GM12892 (cell line): ENCODE measurements at places on chromosomes 12 and 14.

GRCh38 chr12:28162697-28163096 is 27.6 kb upstream of the CCDC91 start:
- no peak for DNase-seq

- DNase-seq, result no peak
Observed at GRCh38 chr12:34346372-34347034, 324.2 kb downstream of the ALG10 start.

DNA sequence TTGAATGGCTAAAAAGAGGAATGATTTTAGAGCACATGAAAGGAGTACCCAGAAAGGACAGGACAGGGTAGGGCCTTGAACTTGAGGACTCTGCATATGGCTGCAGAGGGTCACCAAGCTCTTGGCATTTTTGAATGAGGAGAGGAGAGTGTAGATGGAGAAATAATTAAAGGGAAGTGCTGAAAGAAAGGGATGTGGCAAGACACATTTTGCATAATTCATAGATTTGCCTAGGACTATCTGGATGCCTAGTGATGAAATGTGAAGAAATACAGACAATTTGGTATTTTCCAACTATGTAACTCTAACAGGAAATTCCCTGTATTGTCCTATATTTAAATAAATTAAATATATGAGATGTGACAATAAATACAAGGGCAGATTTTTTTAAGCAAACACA is 27.5 kb upstream of the MDM1 start:
- DNase-seq, result no peak

DNA sequence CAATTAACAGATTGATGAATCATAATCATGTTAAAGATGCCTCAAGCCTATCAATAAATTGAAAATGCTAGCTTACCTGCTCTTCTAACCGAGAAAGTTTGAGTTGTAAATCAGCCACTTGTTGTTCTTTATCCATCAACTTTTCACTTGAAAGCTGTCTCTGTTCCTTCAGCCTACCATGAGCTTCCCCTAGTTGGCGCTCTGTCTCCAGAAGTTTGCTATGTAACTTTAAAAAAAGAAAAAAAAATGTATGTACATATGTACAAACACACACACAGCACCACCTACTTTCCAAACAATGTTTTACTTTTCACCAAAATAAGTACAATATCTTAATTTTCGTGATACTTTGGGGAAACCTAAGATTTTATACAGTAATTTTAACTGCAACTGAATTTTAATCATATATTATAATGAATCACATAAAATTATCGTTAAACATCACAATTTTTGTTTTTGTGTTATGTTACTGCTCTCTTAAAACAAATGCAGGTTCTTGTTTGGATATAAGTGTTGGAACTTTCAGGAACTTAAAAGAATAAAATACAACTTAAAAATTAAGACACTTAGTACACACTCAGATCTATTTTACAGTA is 101.2 kb downstream of the EEA1 start:
- peak; percentile 5 for DNase-seq

DNA sequence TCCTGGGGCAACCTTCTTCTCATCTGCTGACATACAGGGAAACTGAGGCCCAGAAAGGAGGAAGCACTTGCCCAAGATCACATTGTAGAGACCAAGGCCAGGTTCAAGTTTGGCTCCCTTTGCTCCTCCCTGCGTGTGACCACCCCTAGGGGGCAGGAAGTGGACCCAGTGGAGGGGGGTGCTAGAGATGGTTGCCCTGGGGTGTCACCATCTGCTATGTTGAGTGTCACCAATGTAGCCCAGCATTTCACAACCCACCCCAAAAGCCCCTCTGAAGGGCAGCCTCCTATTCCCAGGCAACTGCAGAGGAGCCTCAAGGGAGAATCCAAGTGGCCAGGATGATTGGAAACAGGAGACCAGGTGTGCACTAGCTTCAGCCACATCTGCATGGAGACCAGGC is 12.0 kb upstream of the RBM19 start:
- no peak for DNase-seq

GRCh38 chr14:70754991-70755390 is 54.3 kb downstream of the MAP3K9 start:
- no peak for DNase-seq

DNA sequence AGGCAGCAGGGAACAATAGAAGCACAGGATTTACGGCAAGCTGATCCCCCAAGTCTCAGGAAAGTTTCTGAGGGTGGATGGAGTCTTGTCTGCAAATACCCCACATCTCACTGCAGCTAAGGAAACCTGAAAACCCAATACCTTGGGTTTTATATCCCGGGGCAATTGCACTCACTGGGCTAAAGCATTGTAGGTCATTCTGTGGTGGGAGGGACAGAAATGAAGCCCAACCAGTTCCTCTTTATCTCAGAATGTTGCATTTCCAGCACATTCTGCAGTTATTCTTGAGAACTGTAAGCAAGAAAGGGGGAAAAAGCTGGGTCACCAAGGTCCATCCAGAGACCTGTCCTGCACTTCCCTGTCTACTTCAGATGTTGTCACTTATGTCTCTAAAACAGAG is 39.8 kb downstream of the C12orf42 start:
- DNase-seq, result no peak

GRCh38 chr14:66152747-66153146 is 333.4 kb upstream of the CCDC196 start:
- DNase-seq, result no peak

- no peak for DNase-seq
Observed at GRCh38 chr14:63174760-63175191, 29.5 kb upstream of the RHOJ start.

DNA sequence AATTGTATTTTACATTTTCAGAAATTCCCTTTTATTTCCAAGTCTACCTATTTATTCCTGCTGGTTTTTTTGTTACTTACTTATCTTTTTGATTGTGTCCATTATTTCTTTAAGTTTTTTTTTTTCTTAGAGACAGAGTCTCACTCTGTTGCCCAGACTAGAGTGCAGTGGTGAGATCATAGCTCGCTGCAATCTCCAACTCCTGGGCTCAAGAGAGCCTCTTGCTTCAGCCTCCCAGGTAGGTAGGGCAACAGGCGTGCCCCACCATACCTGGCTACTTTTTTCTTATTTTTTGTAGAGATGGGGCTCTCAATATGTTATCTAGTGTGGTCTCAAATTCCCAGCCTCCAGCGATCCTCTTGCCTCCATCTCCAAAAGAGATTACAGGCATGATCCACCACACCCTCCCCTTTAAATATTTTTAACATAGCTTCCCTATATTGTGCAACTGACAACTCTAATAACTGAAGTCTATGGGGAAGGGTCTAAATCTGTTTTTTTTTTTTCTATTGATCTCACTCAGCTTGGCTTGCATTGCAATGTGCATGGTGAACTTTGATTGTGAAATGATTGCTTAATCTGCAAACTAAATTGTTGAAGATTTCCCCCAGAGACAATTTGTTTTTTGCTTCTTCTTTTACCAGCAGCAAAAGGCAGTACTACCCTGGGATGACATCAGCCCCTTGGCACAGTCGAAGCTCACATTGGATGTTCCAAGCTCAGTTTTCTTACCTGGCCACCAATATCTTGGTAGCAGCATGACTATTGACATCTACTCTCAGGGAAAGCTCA is 25.7 kb upstream of the COCH start:
- DNase-seq, result no peak

- no peak for DNase-seq
Observed at GRCh38 chr14:102537981-102538601, 28.5 kb upstream of the ANKRD9 start.

DNA sequence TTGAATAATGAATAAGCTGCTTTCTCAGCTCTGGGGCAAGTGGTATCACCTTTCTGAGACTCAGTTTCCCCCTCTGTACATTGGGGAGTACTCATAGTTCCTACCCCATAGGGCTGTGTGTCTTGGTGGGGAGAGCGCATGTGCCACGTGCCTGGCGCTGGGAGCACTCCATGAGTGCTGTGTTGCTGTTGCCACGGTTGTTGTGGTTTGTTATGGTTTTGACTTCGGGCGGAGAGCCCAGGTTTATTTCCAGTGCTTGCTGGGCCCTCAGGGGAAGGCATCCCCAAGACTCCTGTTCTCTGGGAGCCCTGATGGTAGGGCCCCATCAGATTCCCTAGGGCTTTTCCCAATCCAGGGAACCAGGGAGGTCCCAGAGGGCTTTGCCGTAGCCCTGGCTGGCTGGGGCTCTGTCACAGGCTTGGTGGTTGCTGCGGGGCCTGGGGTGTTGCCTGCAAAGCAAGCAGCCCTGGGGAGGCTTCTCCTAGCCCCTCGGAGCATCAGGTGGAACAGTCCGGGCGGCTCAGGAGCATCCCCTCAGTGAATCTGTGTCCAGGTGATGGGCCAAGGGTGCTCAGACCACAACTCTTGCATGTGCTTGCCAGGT is 18.6 kb downstream of the SH2B3 start:
- DNase-seq, result no peak

- no peak for DNase-seq
Observed at GRCh38 chr12:106309671-106310505, 7.4 kb downstream of the TCP11L2 start.

DNA sequence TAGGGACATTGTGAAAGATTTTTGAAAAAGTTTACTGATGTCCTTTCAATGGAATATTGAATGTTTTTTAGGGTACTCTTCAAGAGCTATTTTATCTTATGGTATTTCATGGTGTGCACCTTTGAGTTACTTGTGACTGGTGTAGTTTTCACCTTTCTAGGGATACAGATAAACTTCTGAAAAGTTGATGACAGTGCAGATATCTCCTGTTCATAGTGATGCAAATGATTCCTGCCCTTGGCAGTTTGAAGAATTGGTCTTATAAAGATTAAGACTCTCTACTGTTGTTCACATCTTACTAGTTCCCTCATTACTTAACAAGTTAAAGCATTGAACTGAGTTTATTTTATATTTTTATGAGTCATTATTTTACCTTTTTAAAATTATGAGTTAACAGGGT is 408.9 kb downstream of the TRHDE start:
- no peak for DNase-seq

GRCh38 chr12:100184549-100185145 is 16.0 kb upstream of the ACTR6 start:
- no peak for DNase-seq

GRCh38 chr12:14691560-14691959 is 4.8 kb downstream of the GUCY2C start:
- DNase-seq, result no peak

- DNase-seq, result no peak
Observed at GRCh38 chr14:35557221-35557747, 23.3 kb downstream of the INSM2 start.

GRCh38 chr12:66047411-66048021 is 83.0 kb downstream of the LLPH start:
- no peak for DNase-seq

DNA sequence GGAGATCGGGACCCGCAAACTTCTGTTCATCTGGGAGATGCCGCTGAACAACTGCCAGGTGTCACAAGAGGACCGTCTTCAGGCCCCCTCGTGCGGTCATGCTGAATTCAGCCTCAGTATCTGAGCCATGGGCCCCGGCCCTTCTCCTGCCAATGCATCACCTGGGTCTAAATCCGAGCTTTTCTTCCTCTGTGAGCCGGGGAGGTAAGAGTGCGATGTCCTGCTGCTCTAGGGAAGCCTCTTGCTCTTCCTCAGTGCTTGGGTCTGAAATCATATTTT is 155.8 kb upstream of the FKBP4 start:
- no peak for DNase-seq

DNA sequence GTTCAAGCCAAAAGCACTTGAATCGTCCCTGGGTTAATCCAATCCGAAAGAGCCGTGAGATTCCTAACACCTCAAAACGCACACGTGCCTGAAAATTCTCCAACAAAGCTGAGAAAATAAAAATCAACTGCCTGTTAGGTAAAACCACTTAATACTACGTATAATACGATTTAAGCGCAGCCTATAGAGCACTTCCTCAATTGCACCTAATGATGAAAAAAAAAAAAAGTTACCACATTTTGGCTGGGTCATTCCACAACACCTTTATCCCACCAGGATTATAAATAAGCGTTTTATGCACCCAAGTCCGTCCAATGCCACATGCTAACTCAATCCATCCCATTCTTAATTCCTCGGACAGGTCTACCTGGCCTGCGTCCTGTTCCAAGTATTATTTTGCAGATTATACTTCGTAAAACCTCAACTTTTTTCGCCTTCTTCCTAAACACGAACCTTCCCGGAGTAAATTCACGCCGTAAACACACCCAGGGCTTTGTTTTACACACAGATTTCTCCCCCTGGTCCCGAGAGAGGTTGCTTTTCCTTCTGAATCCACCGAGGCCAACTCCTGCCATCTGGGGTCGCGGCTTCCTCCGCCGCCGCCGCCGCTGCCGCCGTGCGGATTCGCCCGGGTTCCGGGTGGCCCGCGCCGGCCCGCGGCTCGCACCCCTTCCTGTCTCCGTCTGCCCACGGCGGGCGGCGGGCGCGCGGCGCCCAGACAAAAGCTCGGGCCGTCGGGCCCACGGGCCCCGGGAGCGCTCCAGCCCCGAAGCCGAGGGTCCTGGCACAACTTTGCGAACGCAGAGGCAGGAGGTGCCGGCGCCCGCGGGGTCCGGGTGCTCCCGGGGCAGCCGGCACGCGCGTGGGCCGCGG is 66.2 kb downstream of the RNF34 start:
- no peak for DNase-seq

DNA sequence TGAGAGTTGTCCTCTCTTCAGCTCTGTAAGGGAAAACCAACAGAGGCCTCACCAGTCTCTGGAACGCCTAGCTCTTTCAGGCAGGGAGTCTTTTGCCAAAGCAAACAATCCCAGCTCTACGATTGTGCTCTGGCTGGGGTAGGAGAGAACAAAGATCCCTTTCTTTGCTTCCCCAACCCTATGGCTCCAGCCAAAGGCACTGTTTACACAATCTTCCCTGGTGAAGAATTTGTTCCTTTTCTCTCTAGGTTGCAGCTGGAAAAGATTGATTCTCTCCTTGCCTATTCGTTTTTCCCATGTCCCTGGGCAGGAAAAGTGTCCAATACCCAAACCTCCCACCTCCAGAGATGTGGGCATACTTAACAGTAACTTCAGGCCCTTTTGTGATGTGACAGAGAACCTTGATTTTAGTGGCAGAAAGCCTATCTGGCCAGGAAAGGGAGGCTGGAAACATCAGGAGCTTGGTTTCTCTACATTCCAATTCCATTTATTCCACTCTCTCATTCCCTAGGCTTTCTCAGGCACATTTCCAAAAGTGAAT is 16.8 kb downstream of the ATP5MC2 start:
- DNase-seq, result no peak

DNA sequence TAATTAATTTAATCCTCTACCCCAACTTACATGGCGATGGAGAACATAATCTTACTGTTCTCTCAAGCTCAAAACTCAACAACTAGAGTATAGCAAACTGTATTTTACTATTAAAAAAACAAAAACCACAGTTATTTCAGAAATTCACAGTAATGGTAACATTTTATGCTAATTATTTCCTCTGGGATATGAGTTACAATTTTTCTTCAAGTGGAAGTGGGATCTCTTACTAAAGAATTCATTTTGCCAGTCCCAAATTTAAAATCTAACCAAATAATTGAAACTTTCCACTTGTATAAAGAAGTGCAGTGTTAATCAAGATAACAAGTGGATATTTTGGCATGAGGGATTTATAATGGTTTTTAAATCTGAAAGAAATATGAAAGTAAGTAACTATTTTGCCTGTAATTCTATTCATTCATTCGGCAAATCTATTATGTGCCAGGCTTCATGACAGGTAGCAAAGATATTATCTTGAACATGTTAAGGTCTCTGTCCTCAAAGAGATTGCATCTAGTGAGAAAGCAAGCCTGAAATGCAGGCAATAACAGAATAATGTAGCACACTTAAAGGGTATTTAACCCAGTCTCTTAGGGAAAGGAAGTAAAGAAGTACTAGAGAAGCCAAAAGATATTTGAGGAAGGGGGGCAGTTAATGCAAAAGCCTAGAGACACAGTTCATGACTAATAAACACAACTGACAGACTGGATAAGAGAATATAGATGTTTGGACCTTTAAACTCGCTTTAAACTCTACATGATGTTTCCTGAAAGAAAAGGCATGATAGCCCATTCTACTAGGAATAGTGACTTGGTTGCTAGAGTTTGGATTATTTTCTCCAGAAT is 44.0 kb downstream of the TAOK3 start:
- no peak for DNase-seq
